ENCODE measurements at places on chromosomes 5 and 9.

GRCh38 chr9:91207729-91208418, 153.8 kb downstream of the AUH start:
- DNase-seq: peak; percentile 55

DNA sequence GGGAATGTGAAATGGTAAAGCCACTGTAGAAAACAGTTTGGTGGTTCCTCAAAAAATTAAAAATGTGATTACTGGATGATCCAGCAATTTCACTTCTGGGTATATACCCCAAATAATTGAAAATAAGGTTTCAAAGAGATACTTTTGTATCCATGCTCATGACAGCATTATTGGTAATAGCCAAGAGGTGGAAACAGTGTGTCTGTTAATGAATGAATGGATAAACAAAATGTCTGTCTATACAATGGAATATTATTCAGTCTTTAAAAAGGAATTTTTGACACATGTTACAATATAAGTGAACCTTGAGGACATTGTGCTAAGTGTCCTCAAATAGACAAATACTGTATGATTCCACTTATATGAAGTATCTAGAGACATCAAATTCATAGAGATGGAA, 40.1 kb downstream of the NUP214 start:
- no peak for DNase-seq

DNA sequence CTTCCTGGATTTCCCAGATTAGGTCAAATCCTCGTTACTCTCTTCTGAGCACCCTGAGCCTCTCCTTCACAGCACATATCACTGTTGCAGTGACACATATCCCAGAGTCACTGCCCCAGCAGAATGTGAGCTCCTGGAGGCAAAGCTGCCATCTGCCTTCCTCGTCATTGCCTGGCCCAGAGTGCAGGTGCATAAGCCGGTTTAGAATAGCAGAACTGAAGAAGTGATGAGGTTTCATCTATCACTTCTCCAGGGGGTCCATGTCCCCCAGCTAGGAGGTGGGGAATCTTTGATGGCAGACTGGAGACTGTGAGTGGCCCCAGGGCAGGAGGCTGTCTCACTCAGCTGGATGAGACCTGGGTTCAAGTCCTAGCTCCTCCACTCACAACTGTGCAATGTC, 25.8 kb downstream of the NIPAL4 start:
- DNase-seq: no peak

- DNase-seq: no peak
Measured at GRCh38 chr5:63346451-63346850, 615.8 kb downstream of the HTR1A start.

- DNase-seq: peak; percentile 20
Measured at GRCh38 chr5:80659106-80659505, 4.3 kb upstream of the DHFR start.

- no peak for DNase-seq
Measured at GRCh38 chr5:40842351-40842750, 1.2 kb downstream of the CARD6 start.

- DNase-seq: no peak
Measured at GRCh38 chr9:38171538-38171884, 102.5 kb upstream of the SHB start.

DNA sequence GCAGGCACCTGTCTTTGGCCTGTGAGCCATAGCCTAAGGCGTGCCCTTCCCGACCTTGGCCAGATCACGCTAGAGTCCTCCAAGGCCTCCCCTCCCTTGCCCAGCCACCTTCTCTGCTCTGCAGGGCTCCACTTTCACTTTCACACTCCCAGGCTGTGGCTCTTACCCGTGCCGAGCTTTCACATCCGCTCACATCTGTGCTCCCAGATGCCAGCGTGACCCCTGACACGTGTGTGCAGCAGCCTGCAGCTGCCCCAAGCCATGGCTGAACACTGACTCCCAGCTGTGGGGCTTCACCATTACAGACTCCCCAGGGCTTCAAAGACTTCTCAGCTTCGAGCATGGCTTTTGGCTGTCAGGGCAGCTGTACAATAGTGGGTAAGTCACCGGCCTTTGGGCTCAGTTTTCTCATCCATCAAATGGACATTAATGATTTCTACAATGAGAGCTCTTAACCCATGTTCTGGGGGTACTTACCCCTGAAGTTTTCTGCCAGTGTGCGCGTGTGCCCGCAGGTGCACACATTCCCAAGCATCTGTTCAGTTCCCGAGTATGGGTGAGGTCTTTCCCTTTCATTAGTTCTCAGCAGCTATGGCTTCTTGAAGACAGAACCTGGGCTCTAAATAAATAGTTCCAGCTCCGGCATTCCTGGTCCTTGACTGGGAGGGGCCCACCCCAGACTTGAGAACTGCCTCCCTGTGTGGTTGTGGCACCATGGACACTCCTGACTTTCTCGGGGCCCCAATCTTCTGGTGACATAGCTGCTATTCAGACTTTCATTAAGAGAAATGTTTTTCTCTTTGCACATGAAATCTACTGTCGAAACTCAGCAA, 118.6 kb downstream of the RGS3 start:
- peak; percentile 34 for DNase-seq

- no peak for DNase-seq
Measured at GRCh38 chr9:109168170-109168569, 1.1 kb upstream of the FRRS1L start.
